ENCODE measurements at places on chromosomes 16 and 17. TPM values are rescaled to one million over a fixed set of nuclear protein-coding genes. Genes with fewer than 3 reads are reported as not detected.

The HSD11B2 gene
- total RNA-seq, result 837 TPM

The GPRC5B gene
- total RNA-seq, result 52.2 TPM

The CIBAR2 gene
- total RNA-seq, result not detected

The SPNS2 gene
- 57.8 TPM for total RNA-seq

The ABCA9 gene
- total RNA-seq, result 38.5 TPM

DNA sequence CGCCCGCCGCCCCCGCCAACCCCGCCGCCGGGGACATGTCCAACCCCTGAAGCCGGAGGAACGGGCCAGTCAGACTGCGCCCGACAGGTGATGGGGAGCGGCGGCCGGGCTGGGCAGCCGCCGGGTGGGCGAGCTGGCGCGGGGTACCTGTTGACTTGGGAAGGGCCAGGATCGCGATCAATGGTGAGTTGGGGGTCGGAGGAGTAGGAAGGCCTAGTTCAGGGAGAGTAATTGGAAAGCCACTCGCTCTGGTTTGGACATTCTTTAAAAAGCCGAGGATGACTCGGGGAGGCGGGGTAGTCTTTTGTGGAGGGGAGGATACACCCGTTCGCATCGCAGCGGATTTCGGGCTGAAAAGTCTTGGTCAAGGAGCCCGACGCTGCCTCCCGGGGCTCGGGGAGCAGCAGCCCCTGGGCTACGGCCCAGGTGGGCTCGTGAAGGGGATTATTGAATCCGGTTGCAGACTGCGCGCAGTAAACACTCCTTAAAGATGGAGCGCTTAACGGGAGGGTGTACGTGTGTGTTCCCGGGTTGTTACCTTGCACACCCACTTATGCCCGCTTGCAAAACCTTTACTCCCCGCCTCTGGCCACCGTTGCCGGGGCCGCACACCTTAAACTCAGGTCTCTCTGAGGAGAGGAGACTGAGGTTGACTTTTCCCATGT is 123.8 kb downstream of the GOSR1 start:
- peaks cover 13% of the 10 kb centered on the region for H3K4me1 ChIP-seq
- peak overlapping the region; percentile 91 for H3K27ac ChIP-seq
- H3K4me3 ChIP-seq, result peak overlapping the region; percentile 88
- no peak for DNase-seq
- no peaks in the 10 kb centered on the region for H3K27me3 ChIP-seq
- no peaks in the 10 kb centered on the region for H3K36me3 ChIP-seq

DNA sequence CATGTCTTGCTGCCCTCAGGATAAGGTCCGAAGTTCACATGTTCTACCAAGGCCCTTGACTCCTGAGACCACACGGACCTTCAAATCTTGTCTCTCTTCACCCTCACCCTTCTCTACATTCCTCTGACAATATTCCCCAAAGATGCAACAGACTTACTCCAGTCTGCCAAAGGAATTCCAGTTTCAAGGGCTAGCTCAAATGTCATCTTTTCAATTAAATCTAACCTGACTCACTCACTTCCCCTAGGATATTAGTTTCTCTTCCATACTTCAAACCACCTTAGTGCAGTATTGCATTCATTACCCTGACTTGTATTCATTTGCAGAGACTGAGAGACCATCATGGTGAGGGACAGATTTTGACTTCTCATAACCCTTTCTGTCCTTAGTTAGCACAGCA is 59.6 kb upstream of the ADCY9 start:
- no peak for DNase-seq
- no peaks in the 10 kb centered on the region for H3K4me1 ChIP-seq
- H3K36me3 ChIP-seq, result no peaks in the 10 kb centered on the region
- H3K27me3 ChIP-seq, result no peaks in the 10 kb centered on the region

DNA sequence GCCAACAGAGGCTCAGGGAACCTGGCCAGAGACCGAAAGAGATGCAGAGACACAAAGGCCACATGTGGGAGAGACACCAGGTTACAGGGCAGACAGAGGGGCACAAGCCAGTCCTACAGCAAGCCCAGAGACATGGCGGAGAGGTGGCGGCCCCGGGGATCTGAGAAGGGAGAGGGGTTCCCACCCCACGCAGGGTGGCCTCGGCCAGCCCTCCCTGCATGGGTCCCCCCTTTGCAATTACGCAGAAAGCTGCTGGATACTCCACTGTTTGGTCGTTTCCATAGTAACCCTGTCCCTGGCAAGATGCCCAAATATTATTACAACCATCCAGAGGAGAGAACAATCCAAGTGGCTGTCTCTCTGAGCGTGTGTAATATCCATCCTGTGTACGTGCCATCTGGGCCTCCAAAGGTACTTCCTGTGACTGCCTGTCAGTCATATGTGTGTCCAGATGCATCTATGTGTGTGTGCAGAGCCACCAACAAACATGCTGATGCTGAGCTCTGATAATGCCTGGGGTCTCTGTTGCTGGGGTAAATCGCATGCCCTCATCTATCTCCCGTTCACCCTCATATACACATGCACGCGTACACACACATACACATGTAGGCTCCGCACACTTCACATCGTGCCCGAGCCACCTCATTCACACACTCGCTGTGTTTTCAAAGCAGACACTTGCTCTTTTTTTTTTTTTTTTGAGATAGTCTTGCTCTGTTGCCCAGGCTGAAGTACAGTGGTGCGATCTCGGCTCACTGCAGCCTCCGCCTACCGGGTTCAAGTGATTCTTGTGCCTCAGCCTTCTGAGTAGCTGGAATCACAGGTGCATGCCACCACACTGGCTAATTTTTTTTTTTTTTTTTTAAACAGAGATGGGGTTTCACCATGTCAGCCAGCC is 5.5 kb downstream of the PCGF2 start:
- DNase-seq, result peak; percentile 96
- peaks cover 51% of the 10 kb centered on the region for H3K4me1 ChIP-seq
- H3K4me3 ChIP-seq, result no peak overlapping the region
